HS-27A (cell line): ENCODE measurements at places on chromosomes 13 and 19.

DNA sequence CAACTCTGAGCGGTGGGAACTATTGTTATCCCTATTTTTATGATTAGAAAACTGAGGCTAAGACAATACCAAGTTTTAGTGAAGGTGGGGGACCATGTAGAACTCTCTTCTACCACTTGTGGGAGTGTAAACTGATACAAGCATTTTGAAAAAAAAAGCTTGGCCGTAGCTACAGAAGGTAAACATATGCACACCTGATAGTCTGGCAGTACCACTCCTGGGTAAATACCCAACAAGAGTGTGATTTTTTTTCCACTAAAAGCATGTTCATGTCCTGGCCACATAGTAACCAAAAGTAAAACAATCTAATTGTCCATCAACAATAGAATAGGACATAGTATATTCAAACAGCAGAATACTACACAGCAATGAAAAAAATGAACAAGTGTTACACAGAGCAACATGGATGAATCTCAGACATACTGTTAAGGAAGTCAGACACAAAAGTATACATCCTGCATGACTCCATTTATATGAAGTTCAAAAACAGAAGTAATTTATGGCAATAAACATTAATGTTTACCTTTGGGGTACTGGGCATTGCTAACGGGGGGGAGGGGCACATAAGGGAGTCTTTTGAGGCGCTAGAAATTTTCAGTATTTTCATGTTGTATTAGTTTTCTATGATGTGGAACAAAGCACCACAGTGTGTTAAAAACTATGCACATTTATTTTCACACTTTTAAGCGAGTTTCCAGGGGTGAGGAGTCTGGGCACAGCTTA lies 6.4 kb upstream of the SPATA13 start:
- DNase-seq: no peak

DNA sequence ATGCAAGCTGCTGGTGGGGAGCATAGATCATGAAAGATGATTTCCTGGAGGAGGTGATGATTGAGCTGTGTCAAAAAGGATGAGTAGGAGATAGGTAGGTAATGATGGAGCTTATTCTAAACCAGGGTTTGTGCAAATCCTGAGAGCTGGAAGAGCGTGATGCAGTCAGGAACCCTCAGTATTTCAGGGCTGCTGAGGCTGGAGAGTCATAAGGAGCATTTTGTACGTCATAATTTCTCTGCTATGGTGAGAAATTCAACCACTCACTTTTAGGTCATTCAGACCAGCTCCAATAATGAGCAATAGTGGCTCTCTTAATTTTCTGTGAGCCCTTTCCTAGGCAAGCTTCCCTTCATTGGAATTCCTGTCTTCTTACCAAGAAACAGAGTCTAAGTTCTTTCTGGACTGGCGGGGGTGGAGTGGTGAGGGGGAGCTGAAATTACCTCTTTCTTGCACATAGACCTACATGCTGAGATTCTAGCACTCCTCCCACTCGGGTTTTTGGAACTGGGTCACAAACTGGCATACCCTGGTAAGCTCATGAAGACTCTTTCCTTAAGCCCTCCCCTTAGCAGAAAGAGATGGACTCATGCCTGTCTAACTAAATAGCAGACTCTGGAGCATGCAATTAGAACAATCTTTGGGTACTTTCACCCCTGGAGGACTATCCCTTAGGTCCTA lies 62.2 kb upstream of the MYCBP2 start:
- no peak for DNase-seq

DNA sequence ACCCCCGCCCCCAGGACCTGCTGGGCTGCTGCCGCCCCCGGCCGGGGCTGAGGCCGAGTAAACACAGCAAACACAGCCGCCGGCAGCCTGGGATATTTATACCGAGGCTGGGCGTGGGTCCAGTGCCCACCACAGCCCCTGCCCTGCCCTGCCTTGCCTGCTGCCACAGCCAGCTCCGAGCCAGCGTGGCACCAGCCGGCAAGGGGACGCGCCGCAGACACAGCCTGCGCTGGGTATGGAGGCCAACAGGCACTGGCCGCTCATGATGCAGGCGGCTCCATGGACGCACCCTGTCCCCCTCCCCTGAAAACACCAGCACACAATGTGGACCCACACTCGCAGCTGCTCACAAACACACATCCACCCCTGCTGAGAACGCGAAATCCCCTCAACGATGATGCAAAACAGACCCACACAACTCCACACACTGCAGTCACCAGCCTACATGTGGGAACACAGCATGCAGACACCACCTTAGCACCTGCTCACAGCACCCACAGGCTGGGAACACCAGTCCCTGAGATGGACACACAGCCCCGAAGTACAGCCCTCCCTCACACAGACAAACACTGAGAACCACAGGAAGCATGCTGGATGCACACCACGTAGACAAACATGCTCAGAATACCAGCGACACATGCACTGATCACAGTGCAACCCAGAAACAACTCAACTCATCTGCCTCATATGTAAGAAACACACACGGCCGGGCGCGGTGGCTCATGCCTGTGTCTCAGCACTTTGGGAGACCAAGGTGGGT lies 16.2 kb downstream of the CCDC97 start:
- no peak for DNase-seq

DNA sequence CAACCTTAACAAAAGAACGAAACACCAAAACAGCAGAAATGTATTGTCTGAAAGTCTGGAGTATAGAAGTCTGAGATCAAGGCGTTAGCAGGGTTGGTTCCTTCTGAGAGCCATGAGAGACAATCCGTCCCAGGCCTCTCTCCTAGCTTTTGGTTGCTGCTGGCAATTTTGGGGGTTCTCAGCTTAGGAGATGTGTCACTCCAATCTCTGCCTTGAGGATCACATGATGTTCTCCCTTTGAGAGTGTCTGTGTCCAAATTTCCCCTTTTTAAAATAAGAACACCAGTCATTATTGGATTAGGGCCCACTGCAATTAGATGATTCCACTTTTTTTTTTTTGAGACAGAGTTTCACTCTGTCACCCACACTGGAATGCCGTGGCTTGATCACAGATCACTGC lies 10.1 kb downstream of the KCNN1 start:
- DNase-seq: no peak

DNA sequence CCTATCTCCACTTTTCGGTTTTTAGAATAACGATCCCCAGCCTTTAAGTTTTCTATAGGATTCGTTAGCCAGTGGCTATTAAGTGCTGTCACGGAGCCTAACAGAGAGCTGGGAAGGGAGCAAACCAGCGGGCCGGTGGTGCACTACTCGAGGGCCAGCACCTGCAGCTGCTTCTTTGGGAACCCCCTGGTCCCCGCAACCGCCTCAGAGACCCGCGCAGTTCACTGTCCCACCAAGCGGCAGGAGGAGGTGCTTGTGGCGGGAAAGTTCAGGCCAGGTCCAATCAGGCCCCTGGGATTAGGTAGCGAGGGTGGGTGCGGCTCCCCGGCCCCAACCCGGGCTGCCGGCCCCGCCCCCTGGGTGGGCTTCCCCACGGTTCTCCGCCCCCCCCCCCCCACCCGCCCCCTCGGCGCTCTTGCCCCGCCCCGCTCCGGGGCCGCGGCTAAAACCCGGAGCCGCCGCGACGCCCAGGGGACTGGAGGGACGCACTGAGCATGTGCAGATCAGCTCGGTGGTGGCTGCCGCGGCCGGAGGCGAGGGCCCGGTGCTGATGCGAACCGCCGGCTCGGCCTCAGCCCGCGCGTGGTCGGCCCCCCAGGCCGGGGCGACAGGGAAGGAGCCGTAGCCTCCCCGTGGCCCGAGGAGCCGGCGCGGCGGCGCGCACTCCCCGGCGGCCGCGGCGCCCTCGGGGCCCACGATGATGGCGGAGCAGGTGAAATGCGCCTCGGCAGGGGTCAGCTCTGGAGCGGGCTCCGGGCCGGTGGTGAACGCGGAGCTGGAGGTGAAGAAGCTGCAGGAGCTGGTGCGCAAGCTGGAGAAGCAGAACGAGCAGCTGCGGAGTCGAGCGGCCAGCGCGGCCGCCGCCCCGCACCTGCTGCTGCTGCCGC lies at the start of gene SLAIN1:
Gene SLAIN1 (plus strand): TSS at position 471 of the 887 bp plus-strand sequence. CDS start 227 bp downstream, at position 698.
- no peak for DNase-seq

- no peak for DNase-seq
These were observed 15.4 kb upstream of the PRR19 start for GRCh38 chr19:42286349-42287016.

DNA sequence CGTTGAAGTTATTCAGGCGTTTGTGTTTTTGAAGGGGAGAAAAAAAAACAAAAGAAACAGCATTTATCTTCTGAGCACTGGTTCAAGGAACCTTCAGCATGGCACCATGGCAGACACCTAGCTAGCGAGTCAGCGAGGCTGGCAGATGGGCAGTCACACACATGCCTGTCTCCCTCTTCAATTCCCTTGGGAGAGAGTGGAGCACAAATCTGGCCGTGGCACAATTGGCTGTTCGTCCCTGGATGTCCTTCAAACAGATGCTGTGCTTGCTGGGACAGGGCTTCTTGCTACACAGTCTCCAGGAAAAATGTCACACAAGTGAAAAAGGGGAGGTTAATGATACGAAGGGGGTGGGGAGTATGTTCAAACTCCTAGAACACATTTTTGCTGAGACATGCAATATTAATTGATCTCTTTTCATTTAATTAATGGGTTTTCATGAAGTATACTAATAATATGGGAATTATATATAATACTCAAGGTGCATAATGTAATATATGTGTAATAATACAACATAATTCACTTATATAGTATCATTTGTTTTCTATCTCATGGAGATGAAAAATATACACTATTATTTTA lies 1674.5 kb upstream of the SLC10A2 start:
- no peak for DNase-seq

GRCh38 chr13:83815598-83815997 lies 66.7 kb downstream of the SLITRK1 start:
- no peak for DNase-seq

- no peak for DNase-seq
These were observed 2.6 kb downstream of the MBNL2 start for GRCh38 chr13:97224544-97225300.
